Stromal cell of bone marrow (primary cell): ENCODE measurements at places on chromosomes 2 and 18.

GRCh38 chr2:207935991-207936370 is 89.3 kb downstream of the PLEKHM3 start:
- no peak for DNase-seq

DNA sequence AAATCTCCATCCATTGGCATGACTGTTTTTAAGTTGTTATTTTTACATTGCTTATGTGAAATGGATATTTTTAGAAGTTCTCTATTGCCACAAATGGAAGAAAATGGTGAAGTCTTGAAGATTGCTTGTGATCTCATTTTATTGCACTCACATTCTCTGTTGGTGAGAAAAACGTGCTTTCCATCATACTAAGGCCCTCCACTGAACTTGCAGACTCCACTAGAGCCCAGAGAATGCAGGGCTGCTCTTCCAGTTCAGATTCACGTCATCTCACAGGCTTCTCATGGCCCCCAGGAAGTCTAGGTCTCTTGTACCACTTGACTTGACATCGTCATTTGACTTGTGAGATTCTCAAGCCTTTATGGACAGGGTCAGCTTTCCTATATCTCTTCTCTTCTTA is 254.8 kb upstream of the COPS8 start:
- DNase-seq: no peak

- no peak for DNase-seq
Observed at GRCh38 chr2:152242787-152243472, 67.4 kb upstream of the STAM2 start.

GRCh38 chr2:128879161-128879560 is 560.5 kb upstream of the HS6ST1 start:
- DNase-seq: no peak

DNA sequence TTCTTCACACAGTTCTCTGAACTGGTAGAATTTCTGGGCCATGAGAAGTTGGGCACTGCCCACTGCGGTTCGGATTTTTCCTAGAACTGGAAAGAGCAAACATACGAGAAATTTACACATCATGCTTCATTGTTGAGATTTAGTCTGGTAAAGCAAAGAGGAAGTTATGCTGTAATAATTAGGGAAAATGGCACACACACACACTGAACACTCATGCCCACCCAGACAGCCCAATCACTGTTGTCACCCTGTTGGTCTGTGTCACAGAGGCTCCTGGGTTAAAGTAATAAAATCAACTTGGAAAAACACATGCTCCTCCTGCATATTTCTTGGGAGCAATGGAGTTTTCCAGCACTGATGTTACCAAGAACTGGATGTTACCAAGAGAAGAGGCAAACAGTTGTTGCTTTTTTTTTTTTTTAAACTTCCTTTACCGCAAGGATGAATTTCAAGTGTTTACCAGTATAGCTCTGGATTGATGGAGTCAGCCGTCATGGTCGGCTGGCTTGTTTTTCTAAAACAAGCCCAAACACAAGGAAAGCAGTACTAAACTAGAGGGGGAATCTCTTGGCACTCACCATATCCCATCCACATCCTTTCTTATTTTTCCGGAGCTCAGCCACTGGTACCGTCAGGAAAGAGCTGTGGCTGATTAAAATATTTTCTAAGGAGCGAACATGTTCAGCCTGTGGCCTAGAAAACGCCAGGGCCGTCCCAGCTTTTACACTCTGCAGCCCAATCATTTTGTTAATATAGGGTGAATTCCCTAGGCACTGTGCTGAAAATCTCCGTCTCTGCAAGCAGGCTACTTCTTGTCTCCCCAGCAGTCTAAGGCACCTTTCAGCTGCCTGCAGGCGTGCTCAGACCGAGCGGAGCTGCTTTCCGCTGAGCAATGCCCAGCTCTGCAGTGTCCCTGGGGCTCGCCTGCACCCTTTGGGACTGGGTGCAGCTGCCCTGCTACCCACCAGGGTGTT is 58.9 kb downstream of the TGIF1 start:
- no peak for DNase-seq

- DNase-seq: no peak
Observed at GRCh38 chr2:69779258-69780001, 37.5 kb downstream of the ANXA4 start.

GRCh38 chr2:7887441-7887840 is 794.4 kb upstream of the ID2 start:
- DNase-seq: no peak

DNA sequence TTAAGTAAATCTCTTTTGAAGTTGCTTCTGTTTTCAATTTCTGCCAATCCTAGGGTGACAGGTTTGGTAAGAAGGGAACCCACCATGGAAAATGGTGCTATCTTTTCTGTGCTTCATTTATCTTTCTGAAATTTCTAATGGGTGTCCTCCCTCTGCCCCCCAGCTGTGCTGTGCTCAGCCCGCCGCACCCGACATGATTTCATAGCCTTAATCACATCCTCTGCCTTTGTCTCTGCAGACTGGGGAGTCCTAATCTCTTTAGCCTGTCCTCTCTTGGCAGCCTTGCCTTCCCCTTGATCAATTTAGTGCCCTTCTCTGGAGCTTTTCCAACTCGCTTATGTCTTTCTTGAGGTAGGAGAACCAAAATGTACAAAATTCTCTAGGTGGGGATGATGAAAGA is 49.3 kb downstream of the DNMT3A start:
- no peak for DNase-seq

- DNase-seq: no peak
Observed at GRCh38 chr18:58770601-58771000, 94.1 kb upstream of the ZNF532 start.

DNA sequence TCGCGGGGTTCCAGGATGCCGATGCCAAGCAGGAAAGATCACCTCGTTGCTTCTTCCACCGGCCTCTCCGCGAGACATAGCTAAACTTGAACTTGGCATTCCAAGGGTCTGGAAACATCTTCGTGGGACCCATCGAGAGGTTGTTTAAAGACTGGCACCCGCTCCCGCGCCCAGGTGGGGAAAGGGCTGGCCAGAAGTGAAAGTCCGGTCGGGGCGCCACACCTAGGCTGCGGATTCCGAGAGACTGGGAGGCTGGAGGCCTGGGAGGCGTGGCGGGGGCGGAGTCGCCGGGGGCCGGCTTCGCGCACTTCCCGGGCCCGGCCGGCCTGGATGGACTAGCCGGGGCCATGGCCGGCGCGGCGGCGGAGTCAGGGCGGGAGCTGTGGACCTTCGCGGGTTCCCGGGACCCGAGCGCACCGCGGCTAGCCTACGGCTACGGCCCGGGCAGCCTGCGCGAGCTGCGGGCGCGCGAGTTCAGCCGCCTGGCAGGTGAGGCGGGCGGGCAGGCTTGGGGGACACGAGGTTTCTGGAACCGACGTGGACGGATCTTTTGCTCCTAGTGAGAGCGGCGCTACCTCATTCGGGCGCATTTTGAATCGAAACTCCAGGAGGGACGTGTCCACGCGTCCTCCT is at the start of gene MOCOS:
MOCOS (plus strand) TSS at position 305 of the 633 bp plus-strand sequence; CDS start at position 348, 43 bp downstream.
- peak; percentile 48 for DNase-seq

- DNase-seq: no peak
Observed at GRCh38 chr18:63879709-63880108, 7.8 kb upstream of the SERPINB2 start.

DNA sequence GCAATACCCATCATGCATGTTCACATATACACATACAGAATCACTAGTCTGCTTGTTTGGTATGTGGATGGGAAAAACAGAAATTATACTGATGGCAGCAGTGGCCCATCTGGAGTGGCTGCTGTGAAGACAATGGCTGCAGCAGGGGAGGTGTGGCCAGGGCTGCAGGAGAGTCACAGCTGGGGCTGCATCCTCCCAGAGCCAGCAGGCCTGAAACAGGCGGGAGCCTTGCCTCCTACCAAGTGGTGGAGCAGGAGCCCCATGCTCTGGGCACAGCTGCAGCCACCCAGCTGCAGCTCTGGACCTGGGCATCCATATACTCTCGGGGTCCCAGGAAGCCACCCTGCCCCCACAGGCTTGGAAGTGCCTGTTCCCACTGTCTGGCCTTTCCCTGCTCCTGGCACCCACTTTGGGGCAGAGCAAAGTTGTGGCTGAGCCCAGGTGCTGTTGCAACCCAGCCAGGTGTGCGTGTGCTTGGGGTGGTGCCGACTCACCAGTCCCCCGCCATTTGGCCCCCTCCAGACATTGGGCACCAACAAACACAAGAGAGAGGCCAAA is 136.6 kb downstream of the SPAG16 start:
- no peak for DNase-seq

- DNase-seq: no peak
Observed at GRCh38 chr2:228798458-228799207, 472.5 kb downstream of the PID1 start.

GRCh38 chr2:23285091-23285800 is 99.7 kb upstream of the KLHL29 start:
- DNase-seq: no peak

DNA sequence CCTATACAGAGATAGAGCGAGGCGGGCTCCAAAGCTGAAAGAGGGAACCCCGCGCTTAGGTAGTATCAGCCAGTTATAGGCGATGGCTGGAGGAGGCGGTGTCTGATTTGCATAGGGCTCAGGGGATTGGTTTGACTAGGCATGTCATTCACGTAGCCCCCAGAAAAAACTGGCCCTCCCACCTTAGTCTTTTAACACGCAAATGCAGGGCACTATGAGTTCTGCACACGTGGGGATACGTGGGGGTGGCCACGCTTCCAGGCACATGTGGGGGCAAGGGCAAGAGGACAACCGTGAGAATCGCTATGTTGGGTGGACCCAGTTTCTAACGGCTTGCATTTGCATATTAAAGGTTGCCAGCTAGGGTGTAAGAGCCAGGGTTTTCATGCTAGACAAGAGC is 56.7 kb upstream of the MSTN start:
- DNase-seq: no peak

DNA sequence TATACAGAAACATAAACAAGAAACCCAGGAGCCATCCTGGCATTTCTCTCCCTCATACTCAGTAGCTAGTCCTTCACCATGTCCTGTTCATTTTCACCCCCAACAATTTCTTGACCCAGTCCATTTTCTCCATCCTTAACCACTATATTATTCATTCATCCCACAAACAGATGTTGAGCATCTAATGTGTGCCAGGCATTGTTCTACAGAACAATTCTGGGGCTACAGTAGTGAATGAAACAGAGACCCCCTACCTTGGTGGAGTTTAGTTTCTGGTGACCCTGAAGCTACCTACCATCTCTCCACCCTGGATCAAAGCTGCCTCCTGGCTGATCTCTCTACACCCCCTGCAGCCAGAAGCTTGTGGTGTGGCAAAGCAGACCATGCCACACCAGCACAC is 27.5 kb upstream of the BZW1 start:
- no peak for DNase-seq

GRCh38 chr2:28224648-28225472 is 167.8 kb upstream of the FOSL2 start:
- DNase-seq: peak; percentile 87

- DNase-seq: no peak
Observed at GRCh38 chr18:49335677-49336076, 124.8 kb downstream of the DYM start.

DNA sequence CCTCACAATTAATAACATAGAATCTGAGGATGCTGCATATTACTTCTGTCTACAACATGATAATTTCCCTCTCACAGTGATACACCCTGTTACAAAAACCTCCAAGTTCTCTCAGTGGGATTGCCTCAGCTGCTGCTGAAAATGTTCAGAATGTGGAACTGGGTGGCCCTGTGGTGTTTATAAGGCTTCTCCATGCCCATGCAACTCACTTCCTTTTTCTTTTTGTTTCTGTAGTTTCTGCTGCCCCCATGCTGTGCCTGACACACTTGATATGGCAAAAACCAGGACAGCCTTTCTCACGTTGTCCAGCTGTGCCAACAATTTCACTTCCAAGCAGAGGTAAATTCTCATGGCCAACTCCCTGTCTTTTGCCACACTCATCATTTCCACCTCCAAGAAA is 206.2 kb downstream of the RPIA start:
- no peak for DNase-seq

DNA sequence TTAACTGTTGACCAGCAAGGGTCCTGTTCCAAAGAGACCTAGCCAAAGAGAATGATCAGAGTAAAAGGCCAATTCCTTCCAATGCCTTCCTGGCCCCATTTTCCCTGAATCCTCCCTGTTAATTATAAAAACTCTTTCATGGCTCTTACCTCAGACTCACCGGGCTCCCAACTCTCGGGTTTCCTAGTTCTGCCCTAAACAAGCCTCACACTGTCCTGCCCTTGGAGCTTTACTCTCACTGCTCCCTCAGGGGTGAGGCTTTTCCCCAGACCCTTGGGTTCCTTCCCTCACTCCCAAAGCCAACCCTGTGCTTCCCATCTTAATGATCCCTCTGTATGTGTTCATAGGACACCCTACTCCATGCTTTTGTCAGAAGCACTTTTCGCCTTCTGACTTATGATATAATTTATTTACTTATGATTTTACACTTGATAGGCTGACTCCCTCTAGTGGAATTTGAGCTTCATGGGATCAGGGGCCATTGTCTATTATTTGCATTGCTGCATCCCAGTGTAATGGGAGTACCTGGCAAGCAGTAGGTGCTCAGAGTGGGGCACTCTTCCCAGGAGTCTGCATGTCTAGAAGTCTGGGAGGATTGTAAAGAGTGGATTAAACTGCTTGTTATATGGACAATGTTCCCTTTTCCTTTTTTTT is 29.9 kb upstream of the ZNG1B start:
- DNase-seq: peak; percentile 6

DNA sequence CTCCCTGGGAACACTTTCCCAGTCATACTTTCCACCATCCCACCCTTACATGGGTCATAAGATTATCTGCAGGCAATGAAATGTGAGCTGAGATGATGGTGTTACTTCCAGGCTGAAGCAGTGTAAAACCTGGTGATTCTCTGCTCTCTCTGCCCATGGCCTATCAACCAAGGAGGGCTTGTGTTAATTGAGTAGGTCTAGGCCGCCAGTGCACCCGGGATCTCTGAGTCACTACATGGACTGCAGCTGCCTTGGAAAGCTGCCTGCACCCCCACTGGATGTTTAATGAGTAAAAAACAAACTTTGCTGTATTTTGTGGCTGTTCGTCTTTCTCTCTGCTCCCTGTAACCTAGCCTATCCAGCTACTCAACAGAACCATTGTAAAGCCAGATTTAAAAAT is 451.7 kb upstream of the SMIM21 start:
- no peak for DNase-seq

DNA sequence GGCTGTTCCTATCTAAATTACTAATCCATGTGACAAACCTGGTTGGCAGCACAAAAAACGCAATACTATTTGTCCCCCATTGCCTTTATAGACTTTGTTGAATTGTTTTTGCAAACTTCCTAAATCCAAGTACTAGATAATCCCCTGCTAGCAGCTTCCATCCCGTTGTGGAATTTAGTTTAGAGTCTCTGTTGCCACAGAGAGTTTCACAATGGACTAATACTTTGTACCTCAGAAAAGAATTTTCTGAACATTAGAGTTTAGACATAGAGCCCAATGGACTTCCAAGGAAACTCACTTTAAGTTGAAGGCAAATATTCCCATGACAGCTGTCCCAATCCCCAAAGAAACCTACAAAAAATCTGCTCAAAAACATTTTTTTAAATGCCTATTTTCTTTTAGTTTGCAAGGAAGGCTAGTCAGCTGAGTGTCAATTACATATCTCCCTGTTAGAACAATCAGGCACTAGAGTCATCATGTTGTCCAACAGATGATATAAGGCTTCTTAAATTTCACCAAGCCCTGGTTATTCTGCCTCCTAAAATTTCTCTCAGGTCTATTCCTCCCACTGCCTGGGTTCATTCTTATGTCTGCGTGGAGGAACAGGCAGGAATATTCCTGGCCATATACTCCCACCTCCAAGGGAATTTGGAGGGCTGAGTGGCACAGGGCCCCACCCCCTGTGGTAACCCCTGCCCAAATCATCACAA is 27.2 kb downstream of the RNF152 start:
- DNase-seq: no peak
